BJ (cell line): ENCODE measurements at places on chromosomes 13 and 19.

DNA sequence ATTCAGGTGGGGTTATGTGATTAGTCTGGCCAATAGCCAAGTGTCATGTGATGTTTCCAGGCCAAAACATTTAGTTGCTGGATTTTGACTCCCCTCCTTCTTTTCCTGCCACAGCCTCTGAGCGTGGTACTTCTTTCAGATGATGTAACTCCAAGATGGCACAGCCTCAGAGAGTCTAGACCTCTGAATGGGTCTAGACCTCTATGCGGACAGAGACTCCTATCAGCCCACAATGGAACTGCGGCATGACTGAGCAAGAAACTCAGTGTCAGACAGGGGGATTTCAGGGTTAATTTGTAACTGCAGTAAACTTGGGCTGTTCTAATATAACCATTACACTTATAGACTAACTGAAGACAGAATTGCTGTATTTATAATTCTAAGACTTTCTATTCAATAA is 42.6 kb upstream of the ZDHHC20 start:
- no peak for DNase-seq

DNA sequence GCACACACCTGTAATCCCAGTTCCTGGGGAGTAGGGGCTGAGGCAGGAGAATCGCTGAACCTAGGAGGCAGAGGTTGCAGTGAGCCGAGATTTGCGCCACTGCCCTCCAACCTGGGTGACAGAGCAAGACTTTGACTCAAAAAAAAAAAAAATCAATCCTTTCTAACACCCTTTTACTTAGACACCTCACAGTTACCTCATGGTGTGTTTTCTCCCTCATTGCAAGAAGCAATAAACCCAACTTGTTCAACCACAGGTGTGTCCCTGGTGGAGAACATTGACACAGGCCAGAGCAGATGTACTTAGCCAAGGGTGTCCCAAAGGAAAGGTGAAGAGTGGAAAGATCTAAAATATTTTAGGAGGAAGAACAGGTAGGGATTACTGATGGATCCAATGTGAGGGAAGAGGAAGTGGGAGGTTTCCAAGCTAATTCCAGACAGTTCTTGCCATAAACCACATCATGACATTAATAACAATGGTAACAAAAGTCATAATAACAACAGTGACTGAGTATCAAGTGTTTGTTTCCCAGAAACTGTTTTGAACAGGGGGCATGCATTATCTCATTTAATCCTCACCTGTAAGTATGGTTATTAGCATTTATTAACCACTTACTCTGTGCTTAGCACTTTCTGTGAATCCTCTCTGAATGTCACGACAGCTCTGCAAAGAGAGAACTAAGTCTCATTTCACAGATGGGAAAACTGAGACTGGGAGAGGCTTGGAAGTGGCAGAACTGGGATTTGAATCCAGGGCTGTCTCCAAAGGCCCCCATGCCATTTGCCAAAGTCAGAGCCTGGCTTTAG is 3.1 kb upstream of the LYPD3 start:
- no peak for DNase-seq

DNA sequence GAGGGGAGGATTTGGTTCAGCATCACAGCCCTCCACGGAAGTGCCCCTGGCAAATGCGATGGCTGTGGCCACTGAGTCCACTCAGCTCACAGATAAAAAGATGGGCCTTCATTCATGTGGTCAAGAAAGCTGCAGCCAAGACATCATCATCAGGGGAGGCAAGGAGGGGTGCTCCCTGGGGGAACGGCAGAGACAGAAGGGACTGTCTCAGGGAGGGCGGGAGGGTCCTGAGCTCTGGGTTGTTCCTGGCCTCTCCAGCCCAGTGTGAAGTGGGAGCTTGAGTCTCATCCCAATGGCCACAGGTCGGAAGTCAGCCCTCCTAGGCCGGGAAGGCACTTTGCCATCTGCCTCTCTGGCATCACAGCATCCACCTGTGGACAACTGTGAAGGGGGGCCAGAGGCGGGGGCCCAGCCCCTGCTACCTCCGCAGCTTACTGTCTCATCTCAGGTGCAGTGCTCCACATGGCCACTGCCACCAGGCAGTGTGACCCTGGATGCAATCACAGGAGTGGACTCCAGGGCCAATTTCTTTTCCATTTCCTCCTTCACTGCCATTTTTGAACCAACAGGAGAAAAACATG is 137.8 kb upstream of the SOX1 start:
- DNase-seq = no peak

- DNase-seq = no peak
Measured at GRCh38 chr13:73623281-73623680, 510.9 kb downstream of the KLF12 start.

GRCh38 chr13:101835920-101836319 is 383.4 kb downstream of the ITGBL1 start:
- no peak for DNase-seq

DNA sequence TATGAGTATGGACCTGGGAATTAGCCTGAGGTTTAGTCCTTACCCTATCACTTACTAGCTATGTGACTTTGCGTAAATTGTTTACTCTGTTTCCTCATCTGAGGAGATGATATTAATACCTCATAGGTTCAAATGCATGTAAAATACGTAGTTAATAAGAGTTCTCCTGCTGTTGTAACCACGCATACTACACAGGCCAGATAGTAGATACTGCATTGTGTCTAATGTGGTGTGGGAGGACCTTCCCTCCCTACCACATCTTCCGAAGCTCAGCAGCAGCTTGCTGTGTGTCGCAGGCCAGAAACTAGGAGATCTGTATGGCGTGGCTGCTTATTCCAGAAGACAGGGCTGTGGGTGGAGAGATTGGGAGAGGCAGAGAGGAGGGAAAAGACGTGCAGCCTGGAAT is 23.0 kb downstream of the GTF2F2 start:
- no peak for DNase-seq

GRCh38 chr13:111946214-111946613 is 120.7 kb upstream of the SOX1 start:
- DNase-seq = no peak

- DNase-seq = no peak
Measured at GRCh38 chr13:51957377-51958216, 53.7 kb downstream of the ATP7B start.

DNA sequence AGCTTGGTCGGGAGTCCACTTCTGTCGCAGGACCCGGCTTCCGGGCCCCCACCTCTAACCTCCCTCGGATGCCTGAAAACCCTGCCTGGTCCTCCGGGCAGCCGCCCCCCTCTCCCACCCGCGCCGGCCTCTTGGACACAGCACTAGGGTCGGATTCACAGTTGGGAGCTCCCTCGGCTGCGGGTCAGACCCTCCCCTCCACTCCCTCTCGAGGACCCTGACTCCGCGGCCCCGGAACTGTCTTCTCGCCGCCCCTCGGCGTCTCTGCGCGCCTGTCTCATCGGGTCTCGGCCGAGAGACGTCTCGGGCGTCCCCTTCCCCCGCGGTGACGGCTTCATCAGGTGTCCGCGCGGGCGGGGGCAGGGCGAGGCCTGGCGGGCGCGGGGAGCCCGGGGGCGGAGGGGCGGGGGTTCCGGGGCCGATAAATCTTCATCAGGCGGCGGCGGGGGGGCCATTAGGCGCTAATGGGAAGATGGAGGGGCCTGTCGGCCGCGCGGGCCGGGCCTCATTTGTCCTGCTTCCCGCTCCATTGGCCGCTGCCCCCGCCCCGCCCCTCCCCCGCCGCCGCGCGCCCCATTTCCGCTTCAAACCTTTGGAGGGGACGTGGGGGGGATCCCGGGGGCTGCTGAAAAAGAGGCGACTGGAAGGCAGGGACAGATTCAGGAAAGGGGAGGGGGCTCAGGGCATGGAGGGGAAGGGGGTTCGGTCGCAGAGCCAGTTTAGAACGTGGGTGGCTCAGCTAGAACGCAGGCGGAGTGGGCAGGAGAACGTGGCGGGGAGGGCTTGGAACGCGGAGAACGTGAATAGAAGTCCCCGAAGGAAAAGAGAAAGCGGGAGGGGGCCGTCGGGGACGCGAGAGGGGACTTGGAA is 11.8 kb upstream of the ERFL start:
- no peak for DNase-seq

DNA sequence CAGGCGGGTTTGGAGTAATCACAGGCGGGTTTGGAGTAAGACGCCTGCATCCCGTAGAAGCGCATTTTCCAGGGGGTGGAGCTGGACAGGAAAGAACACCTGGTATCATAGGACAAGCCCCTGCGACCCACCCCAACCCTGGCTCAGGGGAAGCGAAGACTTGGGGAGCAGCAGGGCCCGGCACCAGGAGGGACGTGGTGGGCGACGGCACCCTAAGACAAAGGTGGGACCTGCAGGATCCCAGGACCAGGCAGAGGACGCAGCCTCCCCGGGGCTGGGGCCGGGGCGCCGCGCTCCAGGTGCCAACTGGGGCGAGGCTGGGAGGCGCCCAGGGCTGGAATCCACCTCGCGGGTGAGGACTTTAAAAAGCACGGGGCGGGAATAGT is 520 bp downstream of the ZNF600 start:
- DNase-seq = no peak

GRCh38 chr13:95503662-95504061 is 48.9 kb upstream of the CLDN10 start:
- no peak for DNase-seq

GRCh38 chr19:54415208-54415900 is at the start of gene TTYH1:
TTYH1 (plus strand) TSS chr19:54415464; CDS start chr19:54415553, 89 bp downstream.
- DNase-seq = no peak

DNA sequence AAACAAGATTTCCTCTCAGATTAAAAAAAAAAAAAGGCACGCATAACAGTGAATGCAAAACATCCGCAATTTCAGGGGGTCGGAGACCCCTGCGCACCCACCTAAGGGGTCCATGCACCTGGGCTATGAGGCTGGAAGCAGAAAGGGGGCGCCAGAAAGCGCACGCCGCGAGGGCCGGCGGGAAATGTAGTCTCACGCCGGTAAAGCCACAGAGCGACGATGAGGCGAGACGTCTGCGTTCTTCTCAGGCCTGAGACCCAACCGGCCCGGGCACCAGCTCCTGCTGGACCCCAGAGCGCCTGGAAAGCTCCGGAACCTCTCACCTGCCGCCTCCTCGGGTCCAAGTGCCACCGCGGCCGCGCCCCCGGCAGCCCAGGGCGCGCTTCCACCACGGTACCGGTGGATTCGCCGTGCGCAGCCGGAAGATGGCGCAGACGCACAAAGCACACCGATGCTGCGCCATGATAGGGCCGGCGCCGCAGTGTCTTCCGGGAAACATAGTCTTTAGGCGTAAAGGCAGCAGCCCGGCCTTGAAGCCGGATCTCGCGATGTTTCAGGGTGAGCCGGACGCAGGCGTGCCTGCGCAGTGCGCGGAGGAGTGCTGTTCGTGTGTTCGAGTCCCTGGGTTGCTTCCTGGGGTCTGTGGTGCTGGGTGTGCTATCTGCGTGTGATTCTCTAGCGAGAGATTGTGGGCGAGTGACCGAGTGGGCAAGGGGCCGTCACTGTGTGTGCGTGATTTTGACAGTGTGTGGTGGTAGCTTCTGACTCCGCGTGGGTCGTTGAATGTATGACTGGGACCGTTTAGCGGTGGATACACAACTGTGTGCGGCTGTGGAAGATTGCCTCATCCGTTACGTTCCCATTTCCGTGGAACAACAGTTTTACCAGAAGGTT is at the start of gene ZNF582:
TSS of gene ZNF582 (minus strand) at position 416 of the 894 bp plus-strand sequence. CDS start 1,782 bp downstream, outside the sequence.
- DNase-seq = peak; percentile 70

GRCh38 chr13:50684366-50684765 is 159.1 kb downstream of the DLEU7 start:
- no peak for DNase-seq

- DNase-seq = no peak
Measured at GRCh38 chr13:83274679-83275078, 607.6 kb downstream of the SLITRK1 start.

DNA sequence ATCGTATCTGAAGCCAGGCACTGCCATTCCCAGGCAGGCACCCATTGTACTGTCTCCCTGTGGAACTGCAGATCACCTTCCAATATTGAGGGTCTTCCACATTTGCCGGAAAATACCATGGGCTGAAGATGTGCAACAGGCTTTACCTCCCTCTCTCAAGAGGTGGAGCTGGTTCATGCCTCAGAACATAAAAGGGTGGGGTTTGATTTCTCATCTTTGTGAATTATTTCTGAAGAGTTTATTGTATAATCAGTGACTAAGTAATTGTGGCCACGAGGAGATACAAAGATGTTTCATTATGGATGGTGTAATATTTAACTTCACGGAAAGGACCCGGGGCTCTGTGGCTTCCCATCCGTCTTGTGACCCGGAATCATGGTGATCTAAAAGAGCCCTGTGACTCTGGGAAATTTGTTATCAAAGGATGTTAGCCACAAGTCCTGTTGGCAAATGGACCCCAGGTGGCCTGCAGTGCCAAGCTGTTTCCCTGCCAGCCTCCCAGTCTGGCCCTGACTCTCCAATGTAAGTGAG is 230.5 kb downstream of the LACC1 start:
- DNase-seq = no peak

DNA sequence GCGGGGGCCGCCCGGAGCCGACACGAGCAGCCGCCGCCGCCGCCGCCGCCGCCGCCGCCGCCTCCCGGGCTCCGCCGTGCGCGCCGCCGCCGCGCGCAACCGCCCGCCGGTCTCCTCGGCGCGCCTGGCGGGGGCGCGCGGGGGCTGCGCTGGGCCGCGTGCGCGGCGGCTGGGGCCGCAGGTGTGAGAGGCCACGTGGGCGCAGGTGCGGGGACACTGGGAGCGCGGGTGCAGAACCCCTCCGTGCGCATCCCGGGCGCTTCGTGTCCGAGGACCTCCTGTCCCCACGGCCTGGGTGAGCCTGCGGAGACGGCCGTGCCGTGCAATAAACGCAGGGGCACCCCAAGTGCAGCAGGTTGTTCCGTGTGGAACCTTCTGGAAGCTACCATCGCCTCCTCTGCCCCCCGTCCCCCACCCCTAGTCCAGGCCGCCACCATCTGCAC is at the start of gene LINGO3:
TSS of gene LINGO3 (minus strand) at position 41 of the 443 bp plus-strand sequence. CDS start 16,378 bp downstream, outside the sequence.
- no peak for DNase-seq

GRCh38 chr19:45780448-45781213 is 1.7 kb downstream of the DMPK start:
- DNase-seq = no peak

DNA sequence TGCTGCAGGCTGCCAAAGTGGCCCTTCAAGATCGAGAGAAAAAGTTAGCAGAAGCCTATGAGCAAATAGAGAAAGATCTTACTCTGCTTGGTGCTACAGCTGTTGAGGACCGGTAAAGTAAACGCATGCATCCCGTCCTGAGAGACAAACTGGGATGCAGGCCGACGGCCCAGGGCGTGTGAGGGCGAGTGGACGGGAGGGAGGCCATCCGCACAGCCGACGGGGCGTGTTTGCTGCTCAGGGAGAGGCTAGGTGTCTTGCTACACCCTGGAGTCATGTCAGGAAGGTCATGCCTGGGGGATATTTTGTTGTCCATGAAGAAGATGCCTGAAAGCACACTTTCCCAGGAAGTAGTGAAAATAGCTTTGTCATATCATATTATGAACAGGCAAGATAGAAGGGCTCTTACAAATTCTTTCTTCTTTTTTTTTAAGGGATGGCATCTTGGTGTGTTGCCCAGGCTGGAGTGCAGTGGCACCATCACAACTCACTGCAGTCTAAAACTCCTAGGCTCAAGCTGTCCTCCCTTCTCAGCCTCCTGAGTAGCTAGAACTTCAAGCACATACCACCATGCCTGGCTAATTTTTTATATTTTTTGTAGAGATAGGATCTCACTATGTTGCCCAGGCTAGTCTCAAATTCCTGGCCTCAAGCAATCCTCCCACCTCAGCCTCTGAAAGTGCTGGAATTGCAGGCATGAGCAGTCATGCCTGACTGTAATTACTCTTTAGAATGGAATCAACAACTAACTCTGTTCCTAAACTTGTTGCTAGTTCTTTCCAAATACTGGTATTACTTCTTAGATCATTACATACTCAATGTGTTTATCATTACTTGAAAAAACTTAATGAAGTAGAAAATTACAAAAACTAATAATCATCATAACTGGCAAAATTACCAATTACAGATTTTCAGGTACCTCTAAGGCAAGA is 117.6 kb upstream of the MCF2L start:
- DNase-seq = no peak

GRCh38 chr19:43779820-43780219 is 953 bp downstream of the KCNN4 start:
- DNase-seq = no peak
